ENCODE measurements at places on chromosomes 7 and 10. TPM values are rescaled to one million over a fixed set of nuclear protein-coding genes. Genes with fewer than 3 reads are reported as not detected.

CALML3 gene
- total RNA-seq, result not detected

TMEM236 gene
- total RNA-seq, result 0.78 TPM

ELFN1 gene
- 0.86 TPM for total RNA-seq

AGAP9 gene
- total RNA-seq, result 4.9 TPM

TRIM50 gene
- 0.39 TPM for total RNA-seq

PIK3AP1 gene
- 5.5 TPM for total RNA-seq

SPDYE16 gene
- total RNA-seq, result not detected

LIMK1 gene
- 13.3 TPM for total RNA-seq

SEMA3C gene
- total RNA-seq, result 181 TPM

SFTPA1 gene
- not detected for total RNA-seq

PLAU gene
- total RNA-seq, result 8.2 TPM

FLNC gene
- total RNA-seq, result 647 TPM

GOLGA7B gene
- under 0.01 TPM for total RNA-seq

SERPINE1 gene
- total RNA-seq, result 54.2 TPM

All from esophagus muscularis mucosa (tissue), 4 donors.